GM10248 (cell line): ENCODE measurements at places on chromosomes 11 and 22.

- no peak for DNase-seq
Measured at GRCh38 chr11:132035766-132036165, 665.4 kb downstream of the NTM start.

- no peak for DNase-seq
Measured at GRCh38 chr11:78365381-78365792, 52.2 kb downstream of the GAB2 start.

DNA sequence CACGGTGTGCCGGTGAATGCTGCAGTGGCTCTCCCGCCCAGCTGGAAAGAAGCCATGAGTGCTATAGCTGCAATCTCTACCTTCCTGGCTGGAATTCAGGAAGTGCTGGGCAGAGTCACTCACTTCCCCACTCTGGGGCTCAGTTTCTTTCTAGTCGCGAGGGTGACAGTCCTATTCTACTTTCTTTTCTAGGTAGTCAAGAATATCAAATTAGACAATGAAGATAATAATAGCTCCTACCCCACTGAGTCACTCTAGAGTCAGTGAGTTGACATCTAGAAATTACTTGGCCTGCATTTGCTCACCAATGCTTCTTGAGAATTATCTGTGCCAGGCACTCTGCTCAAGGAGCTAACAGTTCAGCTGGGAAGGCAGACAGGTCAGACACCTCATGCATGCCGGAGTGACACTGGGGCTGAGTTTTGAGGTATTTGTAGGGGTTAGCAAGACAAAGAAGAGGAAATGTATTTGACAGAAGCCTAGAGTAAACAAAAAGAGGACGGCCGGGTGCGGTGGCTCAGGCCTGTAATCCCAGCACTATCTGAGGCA, 3.2 kb downstream of the CENPM start:
- DNase-seq = no peak

DNA sequence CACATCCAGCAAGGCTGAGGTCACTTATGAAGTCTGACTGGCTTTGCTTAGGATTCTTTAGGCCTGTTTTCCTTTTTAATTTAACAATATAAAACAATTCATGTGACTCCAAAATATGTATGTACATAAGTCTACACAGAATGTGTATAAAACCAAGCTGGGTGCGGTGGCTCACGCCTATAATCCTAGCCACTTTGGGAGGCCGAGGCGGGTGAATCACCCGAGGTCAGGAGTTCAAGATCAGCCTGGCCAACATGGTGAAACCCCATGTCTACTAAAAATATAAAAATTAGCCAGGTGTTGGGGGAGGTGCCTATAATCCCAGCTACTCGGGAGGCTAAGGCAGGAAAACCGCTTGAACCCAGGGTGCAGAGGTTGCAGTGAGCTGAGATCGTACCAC, 83.1 kb downstream of the SHANK2 start:
- DNase-seq = no peak

DNA sequence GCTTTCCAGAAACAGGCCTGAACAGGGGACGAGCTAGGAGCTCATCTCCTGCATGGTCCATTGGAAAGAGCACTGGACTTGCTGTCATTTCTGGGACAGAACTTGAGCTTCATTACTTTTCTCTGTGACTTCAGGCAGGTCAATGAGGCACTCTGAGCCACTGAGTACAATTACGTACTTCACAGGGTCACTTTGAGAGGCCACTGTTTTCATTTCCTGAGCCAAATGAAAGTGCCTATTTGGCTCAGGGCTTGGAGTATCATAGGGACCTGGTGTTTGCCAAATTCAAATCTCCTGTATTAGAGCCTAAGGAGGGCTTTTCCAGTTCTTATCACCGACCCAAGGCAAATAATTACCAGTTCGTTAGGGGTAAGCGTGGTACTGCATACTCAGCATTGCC, 319.3 kb downstream of the CADM1 start:
- DNase-seq = no peak

GRCh38 chr11:118838905-118839553, 44.7 kb upstream of the CXCR5 start:
- peak; percentile 64 for DNase-seq

DNA sequence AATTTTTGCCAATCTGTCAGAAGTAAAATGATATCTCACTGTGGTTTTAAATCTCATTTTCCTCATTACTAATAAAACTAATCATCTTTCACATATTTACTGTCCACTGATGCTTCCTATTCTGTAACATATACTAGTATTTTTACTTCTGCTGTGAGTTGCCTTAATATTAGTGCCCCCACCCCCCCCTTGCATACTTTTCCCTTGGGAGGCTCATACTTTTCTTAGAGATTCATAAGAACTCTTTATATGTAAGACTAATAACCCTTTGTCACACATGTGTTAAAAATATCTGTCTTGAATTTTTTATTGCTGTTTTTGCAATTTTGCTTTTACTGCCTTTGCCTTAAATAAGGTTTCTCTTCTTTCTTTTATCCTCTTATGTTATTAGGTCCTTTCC, 87.2 kb downstream of the PHF21A start:
- DNase-seq = no peak

DNA sequence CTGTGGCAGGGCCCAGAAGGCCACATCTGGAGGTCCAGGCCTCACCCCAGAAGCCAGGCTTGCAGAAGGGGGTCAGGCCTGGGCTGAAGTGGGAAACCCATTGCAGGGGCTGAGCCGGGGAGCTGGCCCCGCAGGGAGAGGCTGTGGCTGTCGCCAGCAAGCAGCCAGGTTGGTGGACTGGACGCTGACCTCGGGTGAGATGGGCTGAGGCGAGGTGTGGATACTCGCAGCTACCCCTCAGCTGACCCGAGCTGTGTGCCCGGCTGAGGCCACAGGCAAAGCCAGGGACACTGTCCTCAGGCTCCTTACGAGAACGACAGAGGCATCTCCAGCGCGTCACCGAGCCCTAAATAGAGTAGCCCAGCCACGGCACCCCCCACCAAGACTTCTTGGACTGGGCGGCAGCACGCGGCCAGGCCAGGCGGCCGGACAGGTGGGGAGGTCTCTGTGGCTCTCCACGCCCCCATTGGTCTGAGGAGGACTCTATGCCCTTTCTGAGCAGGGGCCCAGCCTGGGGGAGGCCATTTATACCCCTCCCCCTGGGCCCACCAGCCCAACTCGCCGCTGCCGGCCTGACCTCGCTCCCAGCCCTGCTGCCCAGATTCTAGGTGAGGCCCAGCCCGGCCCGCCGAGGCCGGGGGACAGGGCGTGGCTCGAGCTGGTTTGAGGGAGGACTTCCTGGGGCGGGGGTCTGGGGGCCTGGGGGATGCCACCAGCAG, at the start of gene TNNI2:
Gene TNNI2 (plus strand): TSS at position 556 of the 719 bp plus-strand sequence. CDS start 716 bp downstream, outside the sequence.
- no peak for DNase-seq

- DNase-seq = no peak
Measured at GRCh38 chr22:23008896-23009295, 61.4 kb upstream of the GNAZ start.

- DNase-seq = no peak
Measured at GRCh38 chr11:95344932-95345642, 114.1 kb upstream of the SESN3 start.

DNA sequence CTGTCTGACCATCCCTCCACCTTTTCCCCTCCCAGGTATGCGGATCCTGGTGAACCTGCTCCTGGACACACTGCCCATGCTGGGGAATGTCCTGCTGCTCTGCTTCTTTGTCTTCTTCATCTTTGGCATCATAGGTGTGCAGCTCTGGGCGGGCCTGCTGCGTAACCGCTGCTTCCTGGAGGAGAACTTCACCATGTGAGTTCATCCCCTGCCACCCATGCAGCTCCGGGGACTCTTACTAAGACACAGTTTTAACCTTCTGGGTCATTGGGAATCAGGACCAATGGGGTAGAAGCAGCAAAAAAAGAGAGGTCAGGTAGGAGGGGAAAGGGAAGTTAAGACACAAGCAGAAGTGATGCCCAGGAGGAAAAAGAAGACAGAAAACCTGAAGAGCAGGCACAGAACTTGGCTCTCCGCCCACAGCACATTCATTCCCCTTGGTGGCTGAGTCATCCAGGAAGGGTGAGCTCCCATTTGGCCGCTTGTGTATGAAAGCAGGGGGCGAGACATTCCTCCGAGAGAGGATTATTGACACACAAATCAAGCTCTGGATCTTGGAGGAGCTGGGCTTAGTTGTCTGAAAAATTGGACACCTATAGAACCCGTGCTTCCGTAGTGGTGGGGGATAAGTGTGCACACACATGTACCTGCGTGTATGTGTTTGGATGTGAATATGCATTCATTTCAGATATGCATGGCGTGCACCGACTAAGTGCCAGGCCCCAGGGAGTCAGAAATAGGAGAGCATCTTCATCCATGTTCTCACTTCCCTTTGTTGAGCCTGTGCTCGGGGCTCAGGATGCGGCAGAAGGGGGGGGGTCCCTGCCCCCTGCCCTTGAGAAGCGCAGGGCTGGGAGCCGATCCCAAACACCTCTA, 64.2 kb downstream of the CACNA1I start:
- no peak for DNase-seq

DNA sequence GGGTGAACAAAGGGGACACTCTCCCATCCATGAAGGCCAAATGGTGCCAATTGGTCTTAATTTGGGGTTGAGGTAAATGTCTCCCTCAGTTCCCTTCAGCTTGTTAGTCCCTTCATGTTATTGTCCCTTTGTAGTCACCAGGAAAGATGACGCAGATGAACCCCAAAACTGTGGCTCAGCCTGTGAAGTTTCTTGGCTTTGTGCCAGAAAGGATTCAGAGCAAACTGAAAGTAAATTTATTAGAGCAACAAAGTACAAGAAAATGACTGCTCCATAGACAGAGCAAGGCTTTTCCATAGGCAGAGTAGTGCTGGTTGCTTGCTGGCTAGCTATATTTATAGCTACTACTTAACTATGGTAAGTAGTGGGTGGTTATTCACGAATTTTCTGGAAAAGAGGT, 16.7 kb downstream of the OR4C3 start:
- DNase-seq = no peak

- no peak for DNase-seq
Measured at GRCh38 chr11:121513807-121514206, 61.0 kb upstream of the SORL1-AS1 start.

GRCh38 chr11:60762851-60763691, 6.4 kb downstream of the MS4A15 start:
- DNase-seq = peak; percentile 66

DNA sequence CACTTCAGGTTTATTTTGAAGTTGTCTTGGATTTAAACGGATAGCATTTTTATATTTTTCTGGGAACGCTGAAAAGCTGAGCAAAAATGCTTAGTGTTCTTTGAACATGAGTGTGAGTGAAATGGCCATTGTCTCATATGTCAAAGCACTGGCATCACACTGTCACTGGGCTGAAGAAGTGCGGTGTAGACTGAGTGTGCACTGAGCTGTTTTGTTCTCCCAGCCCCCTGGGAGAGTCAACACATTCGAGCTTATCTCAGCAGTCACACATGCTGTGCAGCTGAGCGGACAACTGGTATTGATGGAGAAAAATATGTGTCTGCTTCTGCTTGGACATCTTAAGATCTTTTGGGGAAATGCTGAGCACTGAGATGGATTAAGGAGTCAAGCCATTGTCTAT, 90.8 kb downstream of the TECTA start:
- DNase-seq = no peak

- DNase-seq = no peak
Measured at GRCh38 chr11:124872280-124872679, 7.0 kb downstream of the ROBO3 start.

- no peak for DNase-seq
Measured at GRCh38 chr11:127966821-127967220, 620.5 kb downstream of the ETS1 start.

- DNase-seq = no peak
Measured at GRCh38 chr11:96196181-96196662, 146.8 kb downstream of the MAML2 start.

DNA sequence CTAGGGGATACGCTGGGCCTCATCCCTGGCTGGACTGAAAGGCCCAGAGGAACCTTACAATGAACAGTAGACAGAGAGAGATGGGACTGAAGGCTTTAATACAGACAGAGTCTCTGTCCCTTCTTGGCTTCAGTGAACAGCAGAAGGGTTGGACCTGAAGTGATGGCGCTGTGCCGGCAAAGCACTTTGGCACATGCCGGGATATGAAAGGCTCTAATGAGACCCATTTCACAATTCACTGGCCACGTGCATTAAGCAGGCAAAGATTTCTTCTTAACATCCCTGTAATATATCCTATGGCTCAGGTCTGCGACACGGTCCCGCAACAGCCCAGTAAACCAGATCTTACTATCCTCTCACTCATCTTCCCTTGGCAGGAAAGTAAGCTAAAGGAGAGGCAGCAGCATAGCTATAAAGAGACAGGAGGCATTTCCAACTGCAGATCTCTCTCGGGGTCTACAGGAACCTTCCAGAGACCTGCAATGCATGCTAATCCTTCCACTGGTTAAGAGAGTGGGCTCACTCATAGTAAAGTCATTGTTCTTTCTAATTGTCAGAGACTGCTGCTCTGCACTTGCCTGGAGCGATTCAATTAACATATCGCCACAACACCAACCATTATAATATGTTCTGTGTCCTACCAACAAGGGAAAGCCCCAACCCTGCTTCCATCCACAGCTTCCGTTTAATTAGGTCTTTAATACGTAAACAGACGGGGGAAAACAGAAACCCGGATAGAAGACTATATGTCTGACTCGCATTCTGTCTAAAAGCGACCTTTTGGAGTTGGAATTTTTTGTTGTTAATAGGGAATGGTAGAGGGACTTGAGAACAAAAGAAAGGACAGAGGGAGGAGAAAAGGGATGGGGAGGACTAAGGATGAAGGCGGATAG, 1179.0 kb downstream of the LRRC4C start:
- DNase-seq = no peak

GRCh38 chr11:63680834-63681320, 423 bp upstream of the RTN3 start:
- DNase-seq = no peak

DNA sequence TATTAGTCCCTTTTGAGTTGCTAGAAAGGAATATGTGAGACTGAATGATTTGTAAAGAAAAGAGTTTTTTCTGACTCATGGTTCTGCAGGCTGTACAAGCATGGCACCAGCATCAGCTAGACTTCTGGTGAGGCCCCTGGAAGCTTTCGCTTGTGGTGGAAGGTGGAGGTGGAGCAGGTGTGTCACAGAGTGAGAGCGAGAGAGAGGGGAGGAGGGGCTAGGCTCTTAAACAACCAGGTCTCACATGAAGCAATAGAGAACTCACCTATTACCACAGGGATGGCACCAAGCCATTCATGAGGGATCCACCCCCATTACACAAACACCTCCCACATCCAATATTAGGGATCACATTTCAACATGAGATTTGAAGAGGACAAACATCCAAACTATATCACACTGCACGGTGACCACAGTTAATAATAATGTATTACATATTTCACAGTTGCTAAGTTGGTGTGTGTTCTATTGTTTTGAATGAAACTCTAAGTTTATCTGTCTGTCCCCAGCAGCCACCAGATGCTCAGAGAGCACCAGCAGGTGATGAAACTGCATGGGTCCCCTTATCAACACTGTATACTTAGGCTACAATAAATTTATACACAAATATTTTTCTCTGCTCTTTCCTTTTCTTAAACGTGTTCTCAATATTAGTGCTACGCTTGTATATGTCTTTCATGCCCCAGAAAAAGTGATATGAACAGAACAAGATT, 14.1 kb downstream of the ZFP91 start:
- no peak for DNase-seq
